ENCODE measurements at places on chromosomes 1 and 21.

- no peaks in the 10 kb centered on the region for H3K4me1 ChIP-seq
- DNase-seq: no peak
- H3K27ac ChIP-seq: no peak overlapping the region
- no peak overlapping the region for H3K4me3 ChIP-seq
- H3K27me3 ChIP-seq: no peaks in the 10 kb centered on the region
- peaks cover 10% of the 10 kb centered on the region for H3K36me3 ChIP-seq
Measured at GRCh38 chr1:54069791-54070170, 16.4 kb downstream of the TCEANC2 start.

- no peak overlapping the region for H3K27ac ChIP-seq
- DNase-seq: no peak
- H3K36me3 ChIP-seq: no peaks in the 10 kb centered on the region
Measured at GRCh38 chr1:96559181-96559580, 162.4 kb upstream of the PTBP2 start.

GRCh38 chr1:240217403-240217802, 125.7 kb downstream of the FMN2 start:
- DNase-seq: no peak
- H3K36me3 ChIP-seq: no peaks in the 10 kb centered on the region
- H3K4me3 ChIP-seq: no peak overlapping the region
- H3K27me3 ChIP-seq: no peaks in the 10 kb centered on the region
- H3K27ac ChIP-seq: no peak overlapping the region
- H3K4me1 ChIP-seq: no peaks in the 10 kb centered on the region

- no peak overlapping the region for H3K27ac ChIP-seq
- H3K4me3 ChIP-seq: no peak overlapping the region
- DNase-seq: no peak
- H3K36me3 ChIP-seq: peaks cover 9% of the 10 kb centered on the region
Measured at GRCh38 chr21:36825658-36826057, 126.7 kb downstream of the SIM2 start.

- no peaks in the 10 kb centered on the region for H3K36me3 ChIP-seq
- no peak overlapping the region for H3K4me3 ChIP-seq
- H3K27me3 ChIP-seq: no peaks in the 10 kb centered on the region
Measured at GRCh38 chr1:163914785-163915413, 593.1 kb downstream of the NUF2 start.

- H3K4me3 ChIP-seq: no peak overlapping the region
- H3K36me3 ChIP-seq: peaks cover under 1% of the 10 kb centered on the region
- no peaks in the 10 kb centered on the region for H3K27me3 ChIP-seq
- peak overlapping the region; percentile 8 for H3K27ac ChIP-seq
- DNase-seq: no peak
- peaks cover 25% of the 10 kb centered on the region for H3K4me1 ChIP-seq
Measured at GRCh38 chr21:31201548-31201947, 142.5 kb downstream of the TIAM1 start.

DNA sequence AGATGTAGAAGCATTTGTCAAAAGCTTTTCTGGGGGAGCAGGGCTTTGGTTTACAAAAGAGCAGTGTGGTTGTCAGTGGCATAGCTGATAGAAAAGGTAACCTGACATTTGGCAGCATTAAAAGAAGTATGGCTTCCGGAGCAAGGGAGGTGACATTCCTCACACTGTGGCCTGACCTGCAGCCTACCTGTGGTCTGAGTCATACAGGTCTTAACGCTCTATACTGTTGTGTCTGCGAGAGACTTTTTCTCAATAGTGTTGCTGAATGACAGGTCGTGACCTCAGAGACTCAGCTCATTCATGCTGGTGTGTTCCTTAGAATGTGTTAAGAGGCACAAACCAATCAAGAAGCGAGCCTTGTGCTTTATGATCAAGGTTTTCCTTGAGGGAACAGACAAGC, 19.3 kb downstream of the PHGDH start:
- H3K4me3 ChIP-seq: no peak overlapping the region
- H3K27ac ChIP-seq: no peak overlapping the region
- H3K36me3 ChIP-seq: peaks cover 44% of the 10 kb centered on the region
- no peak for DNase-seq
- H3K4me1 ChIP-seq: no peaks in the 10 kb centered on the region
- no peaks in the 10 kb centered on the region for H3K27me3 ChIP-seq

DNA sequence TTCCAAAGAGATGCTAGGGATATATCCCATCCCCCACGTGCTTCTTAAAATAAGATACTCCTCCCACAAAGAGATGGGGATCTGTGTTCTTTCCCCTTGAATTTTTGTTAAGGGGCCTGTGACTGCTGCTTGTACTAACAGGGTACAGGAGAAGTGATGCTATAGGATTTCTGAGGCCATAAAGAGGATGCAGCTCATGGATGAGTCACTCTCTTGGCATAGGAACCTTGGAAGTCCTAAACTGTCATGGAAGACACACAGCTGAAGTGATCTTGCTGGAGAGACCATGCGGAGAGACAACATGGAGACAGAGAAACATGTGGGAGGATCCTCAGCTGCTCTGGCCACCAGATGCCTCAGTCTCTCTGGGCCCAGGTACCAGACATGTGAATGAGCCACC, 157.2 kb downstream of the S1PR1 start:
- H3K4me3 ChIP-seq: no peak overlapping the region
- H3K4me1 ChIP-seq: peaks cover 9% of the 10 kb centered on the region
- no peak overlapping the region for H3K27ac ChIP-seq
- H3K36me3 ChIP-seq: no peaks in the 10 kb centered on the region
- no peak for DNase-seq

- H3K27ac ChIP-seq: no peak overlapping the region
- DNase-seq: no peak
- no peak overlapping the region for H3K4me3 ChIP-seq
- peaks cover 19% of the 10 kb centered on the region for H3K4me1 ChIP-seq
- H3K27me3 ChIP-seq: peaks cover 1% of the 10 kb centered on the region
Measured at GRCh38 chr21:45325206-45326168, 37.8 kb upstream of the POFUT2 start.

DNA sequence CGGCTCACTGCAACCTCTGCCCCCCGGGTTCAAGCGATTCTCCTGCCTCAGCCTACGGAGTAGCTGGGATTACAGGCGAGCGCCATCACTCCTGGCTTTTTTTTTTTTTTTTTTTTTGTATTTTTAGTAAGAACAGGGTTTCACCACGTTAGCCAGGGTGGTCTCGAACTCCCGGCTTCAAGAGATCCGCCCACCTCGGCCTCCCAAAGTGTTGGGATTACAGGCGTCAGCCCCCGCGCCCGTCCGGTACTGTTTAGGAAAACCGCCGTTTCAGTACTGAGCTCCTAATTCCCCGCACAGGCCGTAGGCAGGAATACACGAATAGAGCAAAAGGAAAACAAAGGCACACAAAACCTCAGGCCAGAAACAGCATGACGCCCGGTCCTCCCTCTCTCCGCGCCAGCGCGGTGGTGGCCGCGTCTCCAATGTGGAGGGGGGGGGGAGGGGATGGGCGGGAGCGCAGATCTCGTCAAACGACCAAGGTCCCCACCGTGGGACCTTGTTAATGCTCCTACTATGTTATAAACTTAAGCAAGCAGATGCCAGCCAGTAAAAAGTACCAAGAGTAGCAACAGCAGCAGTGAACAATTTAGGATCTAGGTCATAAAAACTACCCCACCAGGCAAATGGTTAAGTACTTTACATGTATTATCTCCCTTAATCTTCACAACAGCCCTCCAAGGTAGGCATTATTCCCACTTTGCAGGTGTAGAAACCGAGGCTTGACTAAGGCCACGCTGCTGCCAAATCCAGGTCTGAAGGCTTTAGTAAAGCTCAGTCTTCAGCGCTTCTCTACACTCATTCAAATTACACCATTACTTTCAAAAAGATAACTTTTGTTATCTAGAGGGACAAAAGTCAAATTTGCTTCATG, 648 bp upstream of the ADAR start:
- peaks cover 74% of the 10 kb centered on the region for H3K4me1 ChIP-seq
- no peaks in the 10 kb centered on the region for H3K27me3 ChIP-seq
- DNase-seq: peak; percentile 37
- peak overlapping the region; percentile 93 for H3K4me3 ChIP-seq
- peak overlapping the region; percentile 98 for H3K27ac ChIP-seq
- peaks cover 18% of the 10 kb centered on the region for H3K36me3 ChIP-seq

DNA sequence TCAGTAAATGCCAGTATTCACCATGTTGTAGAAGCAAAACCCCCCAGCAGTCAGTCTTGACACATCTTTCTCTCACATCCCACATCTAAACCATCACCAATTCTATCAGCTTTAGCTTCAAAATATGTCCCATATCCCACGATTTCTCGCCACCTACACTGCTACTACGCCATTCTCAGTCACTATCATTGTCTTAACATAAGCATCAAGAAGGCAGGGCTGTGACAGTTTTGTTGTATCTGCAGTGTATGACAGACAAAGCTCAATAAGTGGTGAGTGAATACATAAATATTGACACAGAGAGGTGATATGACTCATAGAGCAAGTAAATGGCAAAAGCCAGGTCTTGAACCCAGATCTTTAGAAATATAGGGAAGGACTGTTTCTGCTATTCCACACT, 59.9 kb downstream of the JAK1 start:
- DNase-seq: no peak
- H3K4me3 ChIP-seq: peak overlapping the region; percentile 4
- H3K27ac ChIP-seq: peak overlapping the region; percentile 15

GRCh38 chr1:225519166-225519863, 91.5 kb upstream of the LBR start:
- H3K27me3 ChIP-seq: no peaks in the 10 kb centered on the region
- H3K4me1 ChIP-seq: no peaks in the 10 kb centered on the region
- DNase-seq: no peak
- H3K27ac ChIP-seq: no peak overlapping the region
- no peaks in the 10 kb centered on the region for H3K36me3 ChIP-seq
- H3K4me3 ChIP-seq: no peak overlapping the region

DNA sequence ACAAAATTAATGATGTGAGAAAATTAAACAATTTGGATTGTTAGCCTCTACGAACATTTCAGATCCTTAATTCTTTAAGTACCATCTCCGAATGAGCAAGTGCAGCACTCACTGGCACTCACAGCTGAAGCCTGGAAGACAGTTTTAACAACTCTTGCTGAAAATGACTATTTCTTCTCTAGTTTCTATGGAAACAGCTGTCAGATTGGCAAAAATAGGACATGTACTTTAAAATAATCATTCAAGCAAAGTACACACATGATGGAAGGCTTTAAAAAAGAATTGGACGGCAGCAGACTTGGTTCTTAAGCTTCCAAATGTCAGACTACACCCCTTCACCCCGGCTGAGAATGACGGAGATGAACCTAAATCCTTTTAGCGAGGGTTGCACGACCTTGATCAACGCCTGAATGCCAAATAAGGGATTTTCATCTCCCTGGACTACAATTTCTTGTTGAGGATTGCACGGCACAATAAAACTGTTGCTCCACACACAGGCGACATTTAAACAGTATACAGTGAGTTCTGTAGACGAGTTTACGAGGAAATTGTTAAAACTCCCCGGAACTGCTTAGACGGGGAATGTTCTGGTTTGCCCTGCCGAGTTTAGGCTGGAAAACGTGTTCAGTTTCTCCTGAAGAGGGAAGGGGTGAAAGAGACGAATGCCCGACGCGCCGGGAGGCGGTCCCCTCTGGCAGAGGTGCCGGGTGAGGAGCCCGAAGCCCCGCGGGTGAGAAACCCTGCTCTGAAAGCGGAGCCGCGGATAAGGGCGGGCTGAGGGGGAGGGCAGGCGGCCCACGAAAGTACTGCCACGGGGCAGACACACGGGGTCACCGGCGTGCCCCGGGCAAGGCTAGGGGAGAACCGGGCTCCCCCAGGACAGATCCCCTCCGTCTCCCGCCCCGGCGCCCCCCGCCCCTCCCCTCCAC, 671 bp downstream of the OMA1 start:
- peak; percentile 75 for DNase-seq
- H3K36me3 ChIP-seq: no peaks in the 10 kb centered on the region
- H3K4me1 ChIP-seq: peaks cover 27% of the 10 kb centered on the region
- H3K27me3 ChIP-seq: no peaks in the 10 kb centered on the region
- H3K4me3 ChIP-seq: peak overlapping the region; percentile 92

DNA sequence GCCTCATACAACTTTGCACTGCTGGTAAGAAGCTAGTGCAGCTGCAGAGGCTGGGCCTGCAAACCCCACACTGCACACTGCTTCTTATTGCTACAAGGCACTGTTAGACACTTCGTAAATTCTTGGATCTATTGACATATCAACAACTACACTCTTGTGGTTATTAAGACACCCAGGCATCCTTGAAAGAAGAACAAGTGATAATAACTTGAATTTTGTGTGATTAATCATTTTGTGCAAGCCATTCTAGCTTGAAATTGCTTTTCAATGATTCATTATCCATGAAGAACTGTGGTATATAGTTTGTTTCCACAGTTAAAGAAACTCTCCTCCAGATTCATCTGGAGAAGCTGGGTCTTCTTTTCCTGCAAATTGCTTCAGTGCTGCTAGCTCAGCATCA, 33.7 kb upstream of the IFI44L start:
- no peak overlapping the region for H3K4me3 ChIP-seq
- H3K27me3 ChIP-seq: peaks cover 2% of the 10 kb centered on the region
- H3K36me3 ChIP-seq: no peaks in the 10 kb centered on the region
- no peaks in the 10 kb centered on the region for H3K4me1 ChIP-seq
- H3K27ac ChIP-seq: no peak overlapping the region

DNA sequence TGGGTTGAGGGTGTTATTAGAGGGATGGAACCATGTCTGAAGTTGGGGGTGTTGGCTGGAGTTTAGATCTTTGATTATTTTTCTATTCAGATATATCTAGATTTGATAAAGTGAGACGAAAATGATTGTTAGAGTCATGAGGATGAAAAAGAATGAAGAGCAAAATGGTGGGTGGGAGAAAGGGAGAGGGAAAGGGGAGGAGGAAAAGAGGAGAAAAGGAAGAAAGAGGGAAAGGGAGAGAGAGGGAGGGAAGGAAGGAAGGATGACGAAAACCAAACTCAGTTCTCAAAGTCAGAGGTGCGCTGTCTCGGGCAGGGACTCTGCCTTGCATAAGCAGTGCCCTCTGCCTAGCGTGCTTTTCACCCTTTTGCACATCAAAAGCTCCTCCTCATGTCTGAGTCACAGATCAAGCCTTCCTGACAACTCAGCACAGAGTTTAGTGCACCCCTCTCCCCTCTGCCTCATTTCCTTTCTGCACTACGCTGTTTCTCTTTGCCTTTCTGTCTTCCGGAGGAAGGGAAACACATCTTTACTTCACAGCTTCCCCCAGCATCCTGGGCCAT, 225.8 kb upstream of the PROX1 start:
- H3K27me3 ChIP-seq: no peaks in the 10 kb centered on the region
- no peak overlapping the region for H3K4me3 ChIP-seq
- H3K4me1 ChIP-seq: peaks cover 10% of the 10 kb centered on the region
- no peaks in the 10 kb centered on the region for H3K36me3 ChIP-seq
- peak overlapping the region; percentile 17 for H3K27ac ChIP-seq
- peak; percentile 4 for DNase-seq

GRCh38 chr1:183454377-183454776, 17.9 kb upstream of the SMG7 start:
- no peak overlapping the region for H3K4me3 ChIP-seq
- H3K36me3 ChIP-seq: no peaks in the 10 kb centered on the region
- no peak overlapping the region for H3K27ac ChIP-seq
- DNase-seq: no peak
- no peaks in the 10 kb centered on the region for H3K4me1 ChIP-seq
